ENCODE measurements at places on chromosomes 6 and 20.

DNA sequence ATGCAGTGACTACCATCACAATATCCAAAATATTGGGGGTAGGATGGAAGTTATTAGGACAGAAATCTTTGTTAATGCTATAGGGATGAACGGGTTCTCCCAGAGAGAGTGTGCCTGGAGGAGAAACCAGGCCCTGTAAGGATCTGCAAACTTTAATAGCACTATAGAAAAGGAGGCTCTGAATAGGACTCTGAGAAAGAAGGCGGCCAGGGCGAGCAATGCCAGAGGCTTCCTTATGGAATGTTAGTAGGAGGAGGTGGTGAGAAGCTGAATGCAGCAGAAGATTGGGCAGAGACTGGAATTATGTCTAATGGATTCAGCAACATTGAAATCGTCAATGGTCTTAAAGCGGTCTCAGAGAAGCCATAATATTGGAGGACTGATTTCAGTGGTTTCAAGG is 84.6 kb upstream of the SYNDIG1 start:
- DNase-seq: no peak

DNA sequence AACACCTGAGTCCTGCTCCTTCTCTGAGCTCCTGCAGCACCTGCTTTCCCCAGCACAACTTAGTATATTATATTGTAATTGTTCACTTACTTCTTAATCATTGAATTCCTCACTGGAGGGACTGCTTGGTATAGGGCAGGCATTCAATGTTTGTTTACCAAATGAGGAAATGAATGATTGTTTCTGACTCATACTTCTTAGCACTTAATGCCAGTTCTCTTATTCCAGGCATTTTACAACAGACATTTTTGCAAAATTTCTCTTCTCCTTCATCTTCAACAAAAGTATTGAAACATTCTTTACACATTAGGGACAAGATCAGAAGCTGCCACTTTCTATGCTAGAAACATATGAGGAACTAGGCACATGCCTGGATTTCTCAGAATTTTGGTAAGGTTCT is 119.4 kb downstream of the TBX18 start:
- DNase-seq: no peak

DNA sequence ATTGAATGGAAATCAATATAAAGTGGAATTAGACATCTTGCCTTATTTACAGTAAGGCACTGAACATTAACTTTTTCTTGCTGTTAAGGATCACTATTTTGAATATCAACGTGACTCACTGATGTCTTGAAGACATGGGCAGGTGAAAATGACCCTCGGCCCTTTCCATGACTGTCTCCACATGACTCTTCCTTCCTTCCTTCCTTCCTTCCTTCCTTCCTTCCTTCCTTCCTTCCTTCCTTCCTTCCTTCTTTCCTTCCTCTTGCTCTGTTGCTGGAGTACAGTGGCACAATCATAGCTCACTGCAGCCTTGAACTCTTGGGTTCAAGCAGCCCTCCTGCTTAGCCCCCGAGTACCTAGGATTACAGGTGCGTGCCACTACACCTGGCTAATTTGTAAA is 52.2 kb upstream of the TOX2 start:
- no peak for DNase-seq

- DNase-seq: no peak
Observed at GRCh38 chr6:37514837-37515236, 15.1 kb upstream of the CCDC167 start.

- DNase-seq: no peak
Observed at GRCh38 chr6:16355699-16356446, 117.5 kb downstream of the GMPR start.

DNA sequence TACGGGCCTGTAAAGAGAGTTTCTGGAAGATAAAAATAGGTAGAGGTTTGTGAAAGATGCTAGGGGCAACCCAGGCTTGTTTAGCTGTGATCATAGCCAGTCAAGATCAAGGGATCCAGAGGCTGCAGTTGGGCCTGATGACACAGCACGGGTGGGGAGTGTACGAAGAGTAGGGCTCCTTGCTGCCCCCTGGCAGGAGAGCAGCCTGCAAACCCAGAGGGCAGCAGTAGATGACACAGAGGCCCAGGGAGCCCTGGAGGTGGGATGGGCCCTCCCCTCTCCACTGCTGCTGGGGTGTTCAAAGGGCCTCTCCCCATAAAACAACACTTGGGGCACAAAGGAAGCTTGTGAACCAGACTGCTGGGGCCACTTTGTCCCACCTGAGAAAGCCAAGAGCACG is 47.2 kb downstream of the VEGFA start:
- DNase-seq: no peak

GRCh38 chr6:32610682-32611296 is 21.1 kb upstream of the HLA-DRB1 start:
- DNase-seq: no peak

DNA sequence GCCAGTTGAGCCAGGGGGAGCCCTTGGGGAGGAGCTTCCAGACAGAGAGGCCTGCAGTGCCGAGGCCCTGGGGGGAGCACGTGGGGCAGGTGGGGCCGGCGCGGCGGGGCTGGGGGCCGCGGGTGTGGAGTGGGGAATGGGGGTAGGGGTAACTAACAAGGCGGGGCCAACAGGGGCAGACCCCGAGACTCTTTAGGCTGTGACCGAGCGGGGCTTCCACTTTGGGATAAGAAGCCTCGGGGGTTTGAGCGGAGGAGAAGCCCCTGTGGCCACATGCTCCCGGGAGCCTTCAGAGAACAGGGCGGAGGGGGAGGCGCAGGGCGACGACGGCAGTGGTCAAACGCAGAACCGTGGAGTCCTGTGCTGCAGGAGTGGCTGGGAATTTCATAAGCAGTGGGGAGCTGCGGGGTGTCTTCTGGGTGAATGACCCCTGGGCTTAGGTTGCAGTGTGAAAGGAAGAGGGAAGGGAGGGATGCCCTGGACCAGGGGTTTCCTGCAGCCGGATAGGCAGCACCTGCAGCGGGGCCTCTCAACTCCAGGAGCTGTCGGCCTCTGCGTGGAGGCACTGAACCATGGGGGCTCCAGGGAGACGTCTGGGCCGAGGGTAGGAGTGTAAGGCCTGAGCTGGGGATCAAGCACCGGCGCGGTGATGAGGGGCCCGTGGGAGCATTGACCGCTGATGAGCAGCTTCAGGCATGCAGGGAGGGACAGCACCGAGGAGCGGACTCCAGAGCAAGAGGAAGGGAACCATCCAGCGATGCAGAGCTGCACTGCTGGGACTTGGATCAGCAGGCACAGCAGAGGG is 121.0 kb downstream of the SYNDIG1 start:
- DNase-seq: no peak

DNA sequence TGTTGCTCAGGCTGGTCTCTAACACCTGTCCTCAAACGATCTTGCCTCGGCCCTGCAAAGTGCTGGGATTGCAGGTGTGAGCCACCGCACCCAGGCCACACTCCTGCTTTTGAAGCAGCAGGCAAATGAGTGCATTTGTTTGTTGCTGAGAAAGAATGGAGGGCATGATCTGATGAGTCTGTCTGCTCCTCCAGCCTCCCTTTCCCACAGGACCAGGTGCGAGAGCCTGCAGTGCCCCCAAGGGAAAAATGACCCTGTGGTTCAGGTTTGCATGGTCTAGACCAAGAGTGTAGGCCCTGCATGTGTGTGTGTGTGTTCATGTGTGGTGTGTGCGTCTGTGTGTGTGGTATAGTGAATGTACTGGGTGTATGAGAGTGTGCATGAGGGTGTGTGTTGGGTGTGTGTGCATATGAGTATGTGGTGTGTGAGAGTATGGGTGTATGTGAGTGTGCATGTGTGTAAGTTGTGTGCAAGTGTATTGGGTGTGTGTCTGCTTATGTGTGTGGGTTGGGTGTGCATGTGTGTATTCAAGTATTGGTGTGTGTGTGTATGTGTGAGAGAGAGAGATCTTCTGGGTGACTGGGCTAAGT is 22.8 kb upstream of the FOXC1 start:
- no peak for DNase-seq

GRCh38 chr20:3209946-3210317 is 634 bp downstream of the ITPA start:
- no peak for DNase-seq

- DNase-seq: no peak
Observed at GRCh38 chr6:75337835-75338580, 53.4 kb upstream of the TMEM30A start.

DNA sequence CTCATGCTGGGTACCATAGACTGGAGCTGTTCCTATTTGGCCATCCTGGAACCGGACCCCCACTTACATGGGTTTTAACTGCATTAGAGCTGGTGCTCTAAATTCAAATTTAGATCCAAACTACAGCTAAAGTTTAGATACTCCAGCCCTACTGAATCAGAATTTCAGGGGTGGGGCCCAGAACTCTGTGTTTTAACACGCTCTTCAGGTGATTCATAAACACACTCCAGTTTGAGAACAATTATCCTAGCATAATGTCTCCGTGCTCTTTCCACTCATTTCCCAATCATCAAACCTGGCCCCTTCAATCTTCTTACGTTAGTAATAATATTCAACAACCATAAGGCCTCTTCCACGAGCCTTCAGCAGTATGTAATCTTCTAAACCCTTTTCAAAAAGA is 15.3 kb downstream of the TRPC4AP start:
- DNase-seq: no peak

GRCh38 chr6:125804264-125804663 is 13.5 kb downstream of the NCOA7 start:
- no peak for DNase-seq

DNA sequence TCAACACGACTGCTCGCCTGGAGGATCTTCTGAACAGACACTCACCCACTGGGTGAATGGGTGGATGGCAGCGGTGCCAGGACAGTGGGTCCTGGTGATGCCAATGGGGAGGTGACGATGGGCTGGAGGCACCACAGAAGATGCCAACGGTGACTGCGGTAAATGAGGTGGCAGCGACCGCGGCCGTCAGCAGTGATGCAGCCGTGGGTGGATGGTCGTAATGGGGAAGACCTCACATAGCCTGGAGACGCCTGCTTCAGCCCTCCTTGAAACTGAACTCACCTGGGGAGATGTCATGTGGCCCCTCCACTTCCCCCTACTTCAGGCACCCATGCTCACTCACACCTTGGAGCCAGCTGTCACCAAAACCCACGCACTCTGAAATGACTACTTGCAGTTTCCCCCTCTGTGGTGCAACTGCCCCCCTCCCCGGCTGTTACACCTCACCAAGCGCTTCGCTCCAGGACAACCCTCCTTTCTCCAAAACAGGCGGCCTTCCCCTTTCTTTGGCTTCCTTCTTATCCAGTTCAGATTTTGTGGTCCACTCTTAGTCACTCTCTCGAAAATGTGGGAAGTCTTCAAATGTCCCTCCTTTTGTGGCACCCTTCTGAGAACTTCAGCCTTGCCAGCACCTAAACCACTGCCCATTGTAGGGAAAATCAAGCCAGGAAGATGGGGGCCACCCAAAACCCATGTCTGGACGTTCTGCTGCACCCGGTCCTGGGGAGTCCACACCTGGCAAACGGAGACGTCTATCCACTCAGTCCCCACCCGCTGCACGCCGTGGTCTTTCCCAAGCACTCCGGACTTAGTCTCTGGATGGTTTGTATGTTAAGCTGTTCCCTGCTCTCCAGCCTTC is 10.4 kb upstream of the ABHD16B start:
- DNase-seq: no peak

DNA sequence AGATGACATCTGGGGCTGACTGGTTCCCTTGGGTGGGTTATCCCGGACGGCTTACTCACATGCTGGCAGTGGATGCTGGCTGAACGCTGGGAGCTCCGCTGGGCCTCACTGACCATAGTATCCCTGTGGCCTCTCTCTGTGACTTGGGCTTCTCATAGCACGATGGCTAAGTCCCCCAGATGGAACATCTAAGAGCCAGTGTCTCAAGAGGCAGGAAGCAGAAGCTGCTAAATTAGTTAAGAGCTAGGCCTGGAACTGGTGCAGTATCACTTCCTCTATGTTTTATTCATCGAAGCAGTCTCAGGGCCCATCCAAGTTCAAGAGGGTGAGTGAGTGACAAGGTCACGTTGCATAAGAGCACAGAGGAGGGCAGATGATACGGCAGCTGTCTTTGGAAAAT is 116.5 kb upstream of the LAMP5 start:
- DNase-seq: no peak

DNA sequence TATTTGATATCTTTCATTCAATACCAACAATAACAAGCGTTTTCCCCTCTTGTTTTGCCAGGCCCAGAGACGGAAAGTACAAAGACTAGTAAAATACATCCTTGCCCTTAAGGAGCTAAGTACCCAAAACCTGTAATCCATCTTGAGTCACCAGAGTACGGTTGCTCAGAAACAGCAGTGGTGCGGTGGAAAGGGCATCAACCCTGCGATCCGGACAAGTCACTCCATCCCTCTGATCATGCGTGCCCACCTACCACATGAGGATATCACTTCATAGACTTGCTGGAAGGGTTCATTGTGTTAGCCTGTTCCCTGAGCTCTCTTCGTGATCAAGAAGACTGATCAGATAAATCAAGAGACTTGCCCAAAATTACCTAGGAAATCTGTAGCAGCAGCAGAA is 1.9 kb downstream of the TOMM34 start:
- no peak for DNase-seq

DNA sequence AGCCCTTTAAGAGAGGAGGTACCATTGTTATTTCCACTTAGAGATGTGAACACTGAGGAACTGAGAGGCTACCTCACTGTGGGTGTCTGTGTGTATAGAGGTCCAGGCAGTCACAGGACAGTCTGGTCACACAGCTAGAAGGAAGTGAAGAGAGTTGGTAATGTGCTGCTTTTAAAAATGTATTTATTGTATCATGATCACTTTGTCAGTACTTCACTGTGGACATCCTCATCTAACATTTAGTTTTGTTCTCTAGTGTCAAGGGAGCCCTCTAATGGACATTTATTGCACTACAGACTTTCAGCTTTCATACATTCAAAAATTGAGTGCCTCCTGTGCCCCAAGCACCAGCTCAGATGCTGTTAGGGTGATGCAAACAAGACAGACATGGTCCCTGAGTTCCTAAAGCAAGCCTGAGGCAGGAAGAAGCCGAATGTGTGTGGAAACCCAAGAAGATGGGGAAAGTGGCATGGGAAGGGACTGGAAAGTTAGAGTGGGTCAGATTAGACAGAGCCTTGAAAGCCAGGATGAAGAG is 123.0 kb downstream of the SLC16A10 start:
- DNase-seq: no peak

- DNase-seq: no peak
Observed at GRCh38 chr6:12545619-12546409, 170.8 kb upstream of the PHACTR1 start.

GRCh38 chr6:17305219-17306001 is 24.2 kb downstream of the RBM24 start:
- DNase-seq: no peak

- DNase-seq: no peak
Observed at GRCh38 chr6:169518451-169518850, 183.4 kb downstream of the WDR27 start.

GRCh38 chr20:22801528-22801927 is 217.2 kb upstream of the FOXA2 start:
- DNase-seq: no peak

GRCh38 chr20:17314264-17314663 is 87.4 kb downstream of the PCSK2 start:
- no peak for DNase-seq

GRCh38 chr6:90135667-90136066 is 161.0 kb downstream of the BACH2 start:
- no peak for DNase-seq

All from activated CD8-positive, alpha-beta memory T cell treated with anti-CD3 and anti-CD28 coated beads for 1 hour (primary cell).